Lung microvascular endothelial cell (primary cell): ENCODE measurements at places on chromosomes 12 and 14.

GRCh38 chr12:46493834-46494181 lies 121.2 kb upstream of the SLC38A2 start:
- no peak for DNase-seq

- no peak for DNase-seq
These were observed 58.2 kb downstream of the DIO3 start for GRCh38 chr14:101619484-101619883.

DNA sequence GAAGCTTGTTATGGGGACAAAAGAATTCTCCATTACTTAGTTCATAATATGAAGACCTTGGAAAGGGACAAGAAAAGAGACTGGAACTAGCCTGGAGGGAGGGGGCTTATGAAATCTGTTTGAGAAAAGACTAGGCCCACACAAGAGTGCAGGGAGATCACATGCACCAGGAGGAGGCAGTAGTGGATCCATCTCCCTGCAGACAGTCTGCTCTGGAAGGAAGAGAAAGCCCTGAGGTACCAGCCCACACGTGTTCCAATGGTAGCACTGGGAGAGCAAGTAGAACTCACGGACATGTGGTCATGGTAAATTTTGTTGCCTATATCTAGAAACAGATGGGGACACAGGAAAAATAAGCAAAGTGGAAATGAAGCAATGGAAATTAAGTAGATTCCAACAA lies 445.4 kb downstream of the SOX5 start:
- DNase-seq: no peak

- DNase-seq: no peak
These were observed 23.6 kb downstream of the IRF2BPL start for GRCh38 chr14:77004711-77005460.

DNA sequence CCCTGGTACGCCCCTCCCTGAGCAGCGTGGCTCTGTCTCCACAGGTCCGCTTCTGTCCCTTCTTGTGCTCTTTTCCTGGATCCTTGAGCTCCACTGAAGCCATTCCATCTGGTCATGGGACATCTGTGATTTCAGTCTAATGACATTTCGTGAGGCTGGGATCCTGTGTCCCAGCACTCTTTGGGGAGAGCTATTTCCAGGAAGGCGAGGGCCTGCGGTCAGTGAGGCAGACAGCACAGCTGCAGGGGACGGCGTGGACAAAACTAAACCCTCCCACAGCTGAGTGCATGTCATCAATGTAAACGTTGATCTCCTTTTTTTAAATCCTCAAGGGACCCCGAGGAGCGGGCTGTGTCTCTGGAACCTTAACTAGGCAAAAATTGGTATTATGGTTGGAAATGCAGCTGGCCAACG lies 127.7 kb downstream of the DACT1 start:
- no peak for DNase-seq

- no peak for DNase-seq
These were observed 185.0 kb downstream of the PLCZ1 start for GRCh38 chr12:18552829-18553228.

GRCh38 chr14:53957739-53958138 lies 1.1 kb upstream of the BMP4 start:
- no peak for DNase-seq

DNA sequence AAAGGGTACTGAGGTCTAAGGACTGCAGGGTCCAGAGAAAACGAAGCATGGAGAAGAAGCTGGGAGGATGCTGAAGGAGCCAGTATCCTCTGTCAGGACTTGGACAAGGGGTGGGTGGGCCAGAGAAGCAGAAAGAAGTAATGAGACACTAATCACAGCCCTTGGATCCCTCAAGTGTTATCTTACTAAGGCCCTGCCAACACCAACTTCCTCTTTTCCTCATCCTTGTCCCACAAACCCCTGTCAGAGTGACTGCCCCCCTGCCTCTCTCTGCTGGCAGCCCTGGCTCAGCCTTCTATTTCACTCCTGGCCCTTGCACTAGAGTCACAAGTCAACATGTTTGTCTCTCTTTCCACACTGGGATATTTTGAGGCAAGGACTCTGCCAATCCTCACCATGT lies 3.8 kb upstream of the ASIC1 start:
- DNase-seq: no peak

GRCh38 chr12:123520567-123521474 lies 12.7 kb downstream of the RILPL1 start:
- no peak for DNase-seq

DNA sequence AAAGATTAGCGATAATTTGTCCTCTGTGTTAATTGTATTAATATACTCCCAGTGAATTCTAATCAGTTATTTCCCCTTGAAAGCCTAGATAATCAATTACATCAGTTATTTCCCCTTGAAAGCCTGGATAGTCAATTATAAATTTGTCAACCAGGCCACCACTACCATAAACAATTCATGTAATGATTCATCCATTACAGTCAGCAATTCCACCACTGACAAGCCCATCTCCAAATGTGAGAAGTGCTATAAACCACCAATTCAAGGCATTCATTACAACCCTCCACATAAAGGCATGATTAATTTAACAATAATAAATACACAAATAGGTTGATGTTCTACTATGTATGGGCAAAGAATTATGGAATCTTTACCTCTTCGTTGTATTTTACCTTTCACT lies 40.9 kb downstream of the INTS13 start:
- no peak for DNase-seq

DNA sequence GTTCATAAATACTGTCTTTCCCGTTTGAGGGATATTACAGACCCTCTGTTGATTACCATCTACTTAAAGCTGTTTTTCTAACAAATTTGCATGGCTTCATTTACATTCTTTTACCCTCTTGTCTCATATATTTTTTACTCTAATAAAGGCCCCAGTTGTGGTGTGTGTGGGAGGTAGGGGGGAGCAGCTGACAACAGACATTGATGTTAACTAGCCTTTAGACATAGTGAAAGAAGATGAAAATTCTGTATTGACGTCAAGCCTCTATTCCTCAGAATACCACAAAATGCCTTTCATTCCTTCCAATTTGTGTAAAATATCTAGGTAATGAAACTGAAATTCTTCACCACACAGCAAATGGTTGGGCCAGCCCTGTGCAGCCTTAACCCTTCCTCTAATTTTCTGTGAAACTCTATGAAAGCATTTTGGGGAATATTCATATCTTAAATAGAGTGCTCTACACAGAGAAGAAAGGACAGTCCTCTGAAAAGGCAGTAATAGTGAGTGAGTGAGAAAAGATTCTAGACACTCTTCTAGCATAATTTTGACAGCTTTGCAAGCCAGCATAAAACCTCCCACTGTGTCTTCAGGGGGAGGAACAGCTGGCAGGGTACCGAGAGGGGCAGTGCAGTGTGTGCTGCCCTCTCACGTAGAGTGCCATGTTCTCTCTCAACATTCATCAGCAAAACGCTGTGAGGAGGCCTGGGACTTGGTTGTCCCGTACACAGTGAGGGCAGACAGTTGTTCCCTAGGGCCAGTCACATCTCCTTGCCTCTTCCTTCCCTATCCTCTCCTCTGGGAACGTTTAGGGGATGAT lies 20.1 kb upstream of the CERS5 start:
- peak; percentile 35 for DNase-seq

- DNase-seq: no peak
These were observed 156.8 kb downstream of the GLT1D1 start for GRCh38 chr12:129009833-129010622.

DNA sequence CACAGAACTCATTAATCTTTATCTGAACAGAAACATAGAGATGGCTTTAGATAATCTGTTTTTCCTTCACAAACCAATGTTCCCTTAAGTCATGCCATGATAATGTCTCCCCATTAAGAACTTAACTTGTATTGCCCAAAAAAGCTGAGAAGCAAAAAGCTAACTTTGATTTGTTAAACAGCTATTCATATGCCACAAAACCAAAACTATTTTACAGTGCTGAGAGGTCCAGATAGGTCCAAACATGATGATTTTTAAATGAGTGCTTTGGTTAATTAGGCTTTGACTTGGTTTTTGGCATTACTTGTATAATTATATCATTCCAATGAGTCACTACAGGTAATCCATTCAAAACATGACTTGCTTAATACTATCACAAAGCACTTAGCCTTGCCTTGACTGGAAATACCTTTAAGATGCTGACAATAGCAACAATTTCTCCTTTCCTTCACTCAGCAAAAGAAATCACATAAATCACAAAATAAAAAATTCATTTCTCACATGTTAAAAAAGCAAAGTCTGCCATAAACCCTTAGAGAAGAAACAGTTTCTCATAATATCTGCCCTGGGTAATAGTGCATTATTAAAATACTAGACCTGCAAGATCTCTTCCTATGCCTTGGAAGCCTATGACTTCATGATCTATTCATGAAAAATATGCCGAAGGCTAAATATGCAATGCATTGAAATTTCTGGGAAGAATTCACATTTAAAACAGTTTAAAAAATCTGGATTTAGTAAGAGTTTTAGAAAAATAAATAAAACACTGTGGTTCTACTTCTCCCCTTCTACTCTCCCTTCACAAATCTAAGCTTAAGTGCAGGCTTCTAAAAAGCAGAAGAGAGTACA lies 52.0 kb upstream of the SAV1 start:
- DNase-seq: no peak

DNA sequence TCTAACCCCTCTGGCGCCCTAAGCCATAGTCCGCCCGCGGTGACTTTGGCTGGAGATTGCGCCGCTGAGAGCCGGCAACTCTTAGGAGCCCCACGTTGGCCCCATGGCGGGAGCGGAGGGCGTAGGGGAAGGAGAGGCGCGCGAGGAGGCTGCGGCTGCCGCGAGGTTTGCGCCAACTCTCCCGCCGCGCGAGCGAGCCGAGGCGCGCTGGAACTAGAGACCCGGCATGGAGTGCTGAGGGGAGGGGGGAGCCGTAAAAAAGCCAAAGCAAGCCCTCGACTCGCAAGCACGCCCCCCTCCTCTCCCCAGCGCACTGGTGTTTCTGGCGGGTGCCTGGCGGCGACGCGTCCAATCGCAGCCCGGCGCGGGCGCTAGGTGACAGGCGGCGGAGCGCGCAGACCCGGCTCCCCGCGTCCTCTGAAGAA lies at the start of gene SYT10:
Gene SYT10, minus strand, starts transcription at position 233 of the 425 bp plus-strand sequence. CDS start 297 bp downstream, outside the sequence.
- DNase-seq: peak; percentile 28

DNA sequence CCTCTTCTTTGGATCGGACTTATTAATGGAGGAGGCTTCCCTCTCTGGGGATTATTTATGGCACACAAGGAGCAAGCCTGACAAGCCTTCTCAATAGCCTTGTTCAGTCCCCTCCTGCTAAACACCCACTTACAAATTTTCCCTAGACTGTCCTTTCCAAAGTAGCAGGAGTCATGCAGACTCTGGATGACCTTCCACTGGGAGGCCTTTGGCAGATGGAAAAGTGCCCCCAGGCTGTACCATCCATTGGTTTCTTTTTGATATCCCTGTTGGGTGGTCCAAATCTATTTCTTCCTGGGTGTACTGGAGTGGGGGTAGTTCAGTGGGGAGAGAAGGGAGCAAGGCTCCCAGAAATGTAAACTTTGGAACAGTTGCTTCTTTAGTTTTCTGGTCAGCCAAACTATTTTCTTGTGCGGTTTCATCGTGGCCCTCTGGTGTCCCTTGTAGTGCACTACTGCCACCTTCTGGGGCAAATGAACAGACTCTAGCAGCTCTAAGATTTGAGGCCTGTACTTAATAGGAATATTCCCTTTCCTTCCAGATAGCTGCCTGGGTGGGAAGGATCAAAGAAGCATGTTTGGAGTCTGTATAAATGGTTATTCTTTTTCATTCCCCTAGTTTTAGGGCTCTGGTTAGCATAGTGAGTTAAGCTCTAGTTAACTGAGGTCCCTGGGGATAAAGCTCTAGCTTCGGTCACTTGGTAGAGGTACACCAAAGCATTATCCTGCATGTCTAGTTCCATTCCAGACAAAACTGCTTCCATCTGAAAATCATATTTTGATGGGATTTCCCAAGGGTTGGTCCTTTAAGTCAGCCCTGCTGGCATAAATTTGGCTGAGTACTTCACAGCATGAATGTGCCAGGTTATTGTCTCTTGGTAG lies 409.5 kb downstream of the SLC6A15 start:
- DNase-seq: peak; percentile 70

DNA sequence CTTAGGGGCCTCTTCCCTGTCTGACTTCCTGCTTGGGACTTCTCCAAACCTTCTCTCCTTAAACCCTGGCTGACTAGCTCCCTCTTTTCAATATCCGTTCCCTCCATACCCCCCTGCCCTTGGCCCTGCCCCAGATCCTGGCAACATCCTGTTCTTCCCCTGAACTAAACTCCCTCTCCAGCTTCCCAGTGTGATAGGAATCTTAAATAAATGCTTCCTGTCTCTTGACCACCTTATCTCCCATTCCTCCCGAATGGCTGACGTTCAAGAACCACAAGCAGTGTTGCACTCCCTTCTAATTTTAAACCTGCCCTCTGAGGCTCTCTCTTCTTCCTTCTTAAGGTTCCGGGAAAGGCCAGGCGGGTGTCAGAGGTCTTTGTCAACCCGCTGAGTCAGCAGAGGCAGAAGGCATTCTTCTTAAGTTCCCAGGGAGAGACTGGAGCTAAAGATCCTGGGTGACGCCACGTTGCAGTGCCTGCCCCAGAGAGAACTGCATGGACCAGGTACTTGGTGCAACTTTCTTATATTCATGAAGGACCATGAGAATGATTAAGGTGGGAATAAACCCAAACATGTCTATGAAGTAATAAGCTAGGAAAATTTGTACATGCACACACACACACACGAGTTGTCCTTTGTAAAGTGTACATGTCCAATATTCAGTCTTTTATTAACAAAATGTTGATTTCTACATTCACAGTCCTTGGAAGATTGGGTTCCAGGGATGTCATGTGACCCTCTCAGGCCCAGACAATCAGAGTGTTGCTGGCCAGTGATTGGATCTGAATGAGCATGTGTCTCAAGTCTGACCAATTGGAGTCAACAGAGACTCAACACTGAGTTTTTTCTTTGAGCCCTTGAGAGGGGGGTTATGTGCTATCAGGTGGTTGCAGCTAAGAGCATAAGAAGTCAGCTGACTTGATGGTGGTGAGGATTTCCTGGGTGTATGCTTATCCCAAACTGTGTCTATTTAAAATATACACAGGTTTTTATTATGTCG lies 420.2 kb upstream of the TBX3 start:
- DNase-seq: no peak

DNA sequence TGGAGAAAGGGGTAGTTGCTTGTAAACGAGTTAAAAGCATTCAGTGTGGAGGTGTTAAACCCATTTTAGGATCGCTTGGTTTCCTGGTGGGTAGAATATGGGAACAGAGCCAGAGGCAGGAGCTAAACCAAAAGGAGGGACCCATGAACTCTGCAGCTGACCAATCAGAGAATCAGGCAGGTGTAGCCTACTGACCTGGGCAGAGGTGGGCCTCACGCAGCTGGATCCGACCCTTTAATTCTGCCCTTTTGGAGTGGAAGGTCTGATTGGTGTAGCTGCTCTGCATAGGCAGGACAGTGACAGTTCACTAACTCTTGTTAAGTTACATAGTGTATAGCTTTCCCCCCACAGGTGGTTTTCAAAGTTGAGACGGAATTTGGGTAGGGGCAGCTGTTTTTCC lies 63.7 kb downstream of the GNS start:
- no peak for DNase-seq

GRCh38 chr12:29238822-29239291 lies 89.8 kb downstream of the FAR2 start:
- peak; percentile 72 for DNase-seq
